Kidney epithelial cell (primary cell): ENCODE measurements at places on chromosomes 1 and 21. TPM values are rescaled to one million over a fixed set of nuclear protein-coding genes. Genes with fewer than 3 reads are reported as not detected.

Gene NECTIN4
- 13.1 and 13.6 TPM in 2 replicates for total RNA-seq

Gene RNU1-4
- total RNA-seq, result under 0.01 TPM in 2 replicates

Gene PRAMEF25
- total RNA-seq, result not detected in 2 replicates

Gene GIPC2
- total RNA-seq, result 1.5 and 1.6 TPM in 2 replicates

Gene RAB3B
- 35.9 and 36.8 TPM in 2 replicates for total RNA-seq

Gene ELF3
- 128 and 153 TPM in 2 replicates for total RNA-seq

Gene KLHDC9
- total RNA-seq, result 2.9 and 3.1 TPM in 2 replicates

Gene VASH2
- 2.9 and 9.7 TPM in 2 replicates for total RNA-seq

Gene ANP32E
- 16.7 and 16.8 TPM in 2 replicates for total RNA-seq

Gene C4BPA
- not detected in 2 replicates for total RNA-seq

Gene PADI1
- 1.3 and 2.4 TPM in 2 replicates for total RNA-seq

Gene LCE2B
- total RNA-seq, result not detected in 2 replicates
